ENCODE measurements at places on chromosomes 1 and 21. TPM values are rescaled to one million over a fixed set of nuclear protein-coding genes. Genes with fewer than 3 reads are reported as not detected.

GRCh38 chr1:15712168-15712567 lies 23.9 kb upstream of the SLC25A34 start:
- H3K4me3 ChIP-seq: no peak overlapping the region
- DNase-seq: no peak
- H3K36me3 ChIP-seq: peaks cover 20% of the 10 kb centered on the region
- no peaks in the 10 kb centered on the region for H3K4me1 ChIP-seq
- H3K27ac ChIP-seq: no peak overlapping the region

- H3K27ac ChIP-seq: no peak overlapping the region
- no peak overlapping the region for H3K4me3 ChIP-seq
- no peaks in the 10 kb centered on the region for H3K27me3 ChIP-seq
Observed at GRCh38 chr21:44761011-44761729, 40.5 kb downstream of the UBE2G2 start.

GRCh38 chr1:4549930-4550329 lies 104.5 kb upstream of the AJAP1 start:
- no peaks in the 10 kb centered on the region for H3K27me3 ChIP-seq
- no peak overlapping the region for H3K27ac ChIP-seq
- no peaks in the 10 kb centered on the region for H3K4me1 ChIP-seq
- no peak for DNase-seq

Gene FLG2
- total RNA-seq: not detected

Gene DVL1
- total RNA-seq: 85.2 TPM

Gene ZNF695
- 3.0 TPM for total RNA-seq

Gene CNKSR1
- total RNA-seq: not detected

Gene SLC25A34
- total RNA-seq: 0.22 TPM
